ENCODE measurements at places on chromosomes 3 and 15. TPM values are rescaled to one million over a fixed set of nuclear protein-coding genes. Genes with fewer than 3 reads are reported as not detected.

GRCh38 chr15:79560384-79560783, 128.2 kb downstream of the MINAR1 start:
- DNase-seq = no peak

DNA sequence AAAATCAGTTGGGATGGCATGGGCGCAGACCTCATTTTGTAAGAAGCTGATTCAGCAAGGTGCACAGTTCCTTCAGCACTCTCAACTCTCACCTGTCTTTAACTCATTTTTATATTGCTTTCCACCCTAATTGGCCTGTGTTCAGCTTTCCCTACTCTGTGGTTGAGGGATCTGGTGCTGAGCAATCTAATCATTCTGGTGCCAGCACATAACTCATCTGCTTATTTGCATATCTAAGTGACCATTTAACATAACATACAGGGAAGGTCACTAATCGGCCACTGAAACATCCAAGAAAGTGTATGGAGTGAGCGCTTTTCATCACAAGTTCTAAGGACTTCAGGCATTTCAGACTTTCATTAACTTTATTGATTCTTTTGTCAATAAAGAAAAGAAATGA, 303.4 kb upstream of the ROPN1 start:
- DNase-seq = no peak

GRCh38 chr3:177371888-177372287, 174.6 kb upstream of the TBL1XR1 start:
- no peak for DNase-seq

DNA sequence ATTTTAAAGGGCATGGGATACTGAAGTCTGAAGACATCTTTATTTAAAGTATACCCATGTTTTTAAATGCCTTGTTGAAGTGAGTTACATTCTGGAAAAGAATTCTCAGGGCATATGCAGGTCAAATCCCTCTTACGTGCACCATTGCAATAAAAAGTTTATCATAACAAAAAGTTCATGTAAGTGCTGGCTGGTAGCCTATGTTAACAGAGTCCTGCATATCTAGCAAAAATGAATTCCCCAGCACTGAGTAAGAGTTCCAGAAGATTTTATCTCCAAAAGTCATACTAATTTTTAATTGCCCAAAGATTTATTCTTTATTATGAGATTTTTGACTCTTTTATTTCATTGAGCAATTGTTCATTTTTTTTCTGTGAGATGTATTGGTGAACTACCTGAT, 104.7 kb upstream of the ROBO1 start:
- DNase-seq = no peak

GRCh38 chr3:163692494-163692893, 1385.8 kb downstream of the SI start:
- no peak for DNase-seq

- DNase-seq = no peak
These were observed 245.1 kb downstream of the THRB start for GRCh38 chr3:24249523-24249922.

- no peak for DNase-seq
These were observed 620 bp upstream of the ANP32A start for GRCh38 chr15:68821190-68821840.

GRCh38 chr15:89198934-89199333, 22.4 kb downstream of the RLBP1 start:
- no peak for DNase-seq

- DNase-seq = peak; percentile 20
These were observed 641.8 kb downstream of the FHIT start for GRCh38 chr3:60609446-60609845.

DNA sequence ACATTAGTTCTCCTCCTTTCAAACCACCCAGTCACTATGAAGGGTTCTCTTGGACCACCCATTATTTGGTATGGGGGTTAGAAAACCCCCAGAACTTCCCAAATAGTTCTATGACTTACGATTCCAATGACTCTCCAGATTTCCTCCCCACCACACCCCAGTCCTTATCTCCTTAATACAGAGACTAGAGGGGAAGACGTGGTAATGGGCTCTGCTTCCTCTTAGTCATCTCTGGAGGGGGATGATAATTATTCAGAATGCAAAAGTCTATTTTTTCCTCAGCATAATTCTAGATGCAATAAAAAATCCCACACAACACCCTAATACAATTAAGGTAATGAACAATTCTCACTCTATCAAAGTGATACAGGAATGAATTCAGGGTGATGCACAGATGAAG, 48.9 kb upstream of the CFAP161 start:
- no peak for DNase-seq

DNA sequence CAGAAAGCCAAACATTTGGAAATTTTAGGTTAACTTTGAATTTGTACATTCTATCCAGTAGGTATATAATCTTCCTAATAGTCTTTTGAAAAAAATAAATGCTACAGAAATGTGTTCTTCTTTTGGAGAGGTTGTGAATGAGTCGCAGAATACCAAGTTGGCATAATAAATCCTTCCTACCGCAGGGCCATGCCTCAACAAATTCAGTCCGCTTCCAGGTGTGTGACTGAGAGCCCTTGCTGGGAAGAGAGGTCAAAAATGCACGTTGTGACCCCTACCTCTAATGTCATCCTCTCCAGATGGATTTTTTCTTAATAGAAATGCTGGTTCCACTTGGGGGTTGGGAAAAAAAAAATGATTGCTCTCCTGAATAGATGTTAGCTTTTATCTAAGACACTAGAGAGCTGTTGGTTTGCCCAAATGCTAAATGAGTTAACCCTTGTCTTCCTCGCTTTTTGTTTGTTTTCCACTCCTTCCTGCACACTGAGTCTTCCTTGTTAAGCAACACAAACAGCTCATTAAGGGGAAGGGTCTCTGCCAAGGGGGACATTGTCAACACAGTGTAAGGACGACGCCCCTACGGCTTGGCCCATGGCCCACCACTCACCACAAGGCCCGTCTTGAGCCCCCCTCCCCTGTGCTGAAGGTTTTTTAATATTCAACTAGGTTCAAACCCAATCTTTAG, 33.9 kb downstream of the RLBP1 start:
- DNase-seq = no peak

DNA sequence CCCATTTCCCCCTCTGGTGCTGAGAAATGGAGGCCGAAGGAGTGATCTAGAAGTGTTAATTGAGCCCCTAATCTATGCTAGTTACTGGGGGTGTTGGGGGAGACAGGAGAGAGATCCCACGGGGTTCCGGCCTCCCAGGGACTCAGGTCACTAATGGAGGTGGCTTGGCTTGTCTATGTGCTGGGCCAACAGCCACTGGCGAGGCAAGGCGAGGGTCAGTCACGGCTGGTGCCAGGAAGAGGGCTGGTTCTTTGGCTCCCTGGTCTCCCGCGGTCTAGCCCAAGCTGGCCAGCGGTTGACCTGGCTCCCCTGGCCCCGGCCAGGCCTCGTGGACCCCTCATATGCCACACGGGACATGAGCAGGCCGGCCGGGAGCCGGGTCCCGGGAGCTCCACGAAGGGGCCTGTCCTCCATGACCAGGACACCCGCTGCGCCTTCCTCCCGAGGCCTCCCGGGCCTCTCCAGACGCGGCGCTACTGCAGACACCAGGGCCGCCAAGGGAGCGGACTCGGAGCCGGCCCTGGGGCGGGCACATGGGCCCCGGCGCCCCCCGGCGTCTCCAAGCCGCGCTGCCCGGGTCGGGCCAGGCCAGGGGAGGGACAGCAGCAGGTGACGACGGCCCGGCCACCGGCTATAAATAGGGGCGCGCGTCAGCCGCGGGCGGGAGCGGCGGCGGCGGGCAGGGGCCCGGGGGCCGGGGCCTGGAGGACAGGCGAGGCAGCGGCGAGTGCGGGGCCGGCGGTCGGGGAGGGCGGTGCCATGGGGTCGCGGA, at the start of gene ALPK3:
Gene ALPK3, plus strand, starts transcription at position 663 of the 772 bp plus-strand sequence. Its CDS starts 97 bp downstream, at position 760.
- DNase-seq = peak; percentile 63

GRCh38 chr3:104132566-104133403, 1233.9 kb upstream of the ALCAM start:
- no peak for DNase-seq

DNA sequence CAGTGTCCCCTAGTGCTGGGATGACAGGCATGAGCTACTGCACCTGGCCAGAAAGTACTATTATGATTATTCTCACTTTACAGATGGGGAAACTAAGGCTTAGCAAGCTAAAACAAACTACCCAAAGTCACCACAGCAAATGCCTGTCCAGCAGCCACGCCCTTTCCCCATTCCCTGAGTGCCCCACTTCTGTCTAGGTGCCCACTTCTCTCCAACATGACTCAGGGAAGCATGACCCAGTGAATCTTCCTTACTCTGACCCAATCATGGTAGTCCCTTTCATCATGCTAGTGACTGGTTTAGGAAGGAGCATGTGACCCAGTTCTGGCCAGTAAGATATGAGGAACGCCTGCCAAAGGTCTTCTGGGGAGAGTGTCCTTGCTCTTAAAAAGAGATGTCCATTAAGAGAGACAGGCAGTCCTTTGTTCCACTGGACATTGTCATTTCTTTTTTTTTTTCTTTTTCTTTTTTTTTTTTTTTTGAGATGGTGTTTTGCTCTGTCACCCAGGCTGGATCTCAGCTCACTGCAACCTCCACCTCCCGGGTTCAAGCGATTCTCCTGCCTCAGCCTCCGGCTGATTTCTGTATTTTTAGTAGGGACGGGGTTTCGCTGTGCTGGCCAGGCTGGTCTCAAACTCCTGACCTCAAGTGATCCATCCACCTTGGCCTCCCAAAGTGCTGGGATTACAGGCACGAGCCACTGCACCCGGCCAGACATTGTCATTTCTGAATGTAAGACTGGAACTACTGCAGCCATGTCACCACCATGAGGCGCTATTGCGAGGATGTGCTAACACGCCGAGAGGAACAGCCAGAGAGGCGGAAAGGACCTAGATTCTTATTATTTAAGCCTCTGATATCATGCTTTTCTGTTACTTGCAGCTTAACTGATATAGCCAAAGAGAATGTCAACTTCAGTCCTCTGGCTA, 19.8 kb downstream of the MEGF11 start:
- peak; percentile 78 for DNase-seq

DNA sequence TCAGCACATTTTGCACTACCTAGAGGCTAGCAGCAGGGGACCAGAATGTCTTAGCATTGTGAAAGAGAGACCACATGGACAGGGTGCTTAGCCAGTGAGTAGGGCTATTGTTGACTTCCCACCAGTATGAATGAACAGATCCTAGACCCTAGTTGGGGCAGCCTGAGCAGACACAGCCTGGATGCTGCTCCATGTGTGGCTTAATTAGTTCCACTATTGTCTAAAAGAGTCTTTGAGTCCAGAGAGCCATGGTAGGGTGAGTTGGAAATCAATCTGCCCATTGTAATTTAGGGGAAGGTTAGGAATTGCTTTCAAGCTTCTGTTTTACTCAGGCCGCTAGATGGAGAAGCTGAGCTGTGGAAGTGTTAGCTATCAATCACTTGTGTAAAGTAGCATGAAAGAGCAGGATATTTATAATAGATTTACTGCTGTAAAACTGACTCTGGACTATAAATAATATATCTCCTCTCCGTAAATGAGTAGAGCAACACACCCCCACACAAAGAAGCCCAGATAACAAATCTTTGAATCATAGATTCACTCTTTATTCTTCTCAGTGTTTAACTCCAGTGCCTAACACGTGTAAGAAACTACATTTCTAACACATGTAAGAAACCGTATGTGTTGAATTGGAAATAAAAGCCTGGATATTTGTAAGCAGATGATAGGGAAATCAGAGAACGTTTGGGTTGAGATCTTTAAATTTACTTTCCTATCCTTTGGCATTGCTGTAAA, 4.1 kb upstream of the GCSAM start:
- DNase-seq = peak; percentile 36

DNA sequence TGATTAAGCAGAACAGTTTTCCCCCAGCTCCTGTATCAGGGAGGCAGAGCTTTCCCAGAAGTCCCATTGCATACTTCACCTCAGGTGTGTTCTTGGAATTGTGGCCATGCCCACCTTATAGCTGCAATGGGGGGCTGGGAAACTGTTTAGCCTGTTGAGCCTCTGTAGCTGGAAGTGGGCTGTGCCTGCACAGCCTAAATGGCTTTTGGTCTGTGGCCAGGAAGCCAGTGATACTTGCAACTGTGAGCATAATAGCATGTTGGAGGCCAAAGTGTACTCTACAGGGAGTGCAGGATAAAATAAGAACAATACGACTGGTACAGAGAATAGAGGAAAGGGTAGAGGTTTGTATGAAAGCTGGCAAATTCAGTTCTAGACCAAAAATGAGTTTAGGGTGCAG, 248.5 kb downstream of the PTPRG start:
- no peak for DNase-seq

DNA sequence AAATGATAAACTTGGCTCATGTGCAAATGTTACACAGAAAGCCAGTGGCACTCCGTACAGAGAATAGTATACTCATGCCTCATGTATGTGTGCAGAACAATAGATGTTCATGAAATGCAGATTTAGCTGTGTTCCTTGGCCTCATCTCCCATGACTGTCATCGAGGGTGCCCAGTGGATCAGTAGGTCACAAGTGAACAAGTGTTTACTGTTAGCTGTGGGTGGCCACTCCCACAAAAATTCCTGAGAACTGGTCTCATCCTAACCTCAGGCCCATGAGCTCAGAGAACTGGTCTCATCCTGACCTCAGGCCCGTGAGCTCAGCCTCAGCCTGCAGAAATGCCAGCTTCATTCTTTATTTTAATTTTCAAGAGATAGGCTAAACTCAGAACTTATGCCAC, 124.1 kb downstream of the GADL1 start:
- no peak for DNase-seq

DNA sequence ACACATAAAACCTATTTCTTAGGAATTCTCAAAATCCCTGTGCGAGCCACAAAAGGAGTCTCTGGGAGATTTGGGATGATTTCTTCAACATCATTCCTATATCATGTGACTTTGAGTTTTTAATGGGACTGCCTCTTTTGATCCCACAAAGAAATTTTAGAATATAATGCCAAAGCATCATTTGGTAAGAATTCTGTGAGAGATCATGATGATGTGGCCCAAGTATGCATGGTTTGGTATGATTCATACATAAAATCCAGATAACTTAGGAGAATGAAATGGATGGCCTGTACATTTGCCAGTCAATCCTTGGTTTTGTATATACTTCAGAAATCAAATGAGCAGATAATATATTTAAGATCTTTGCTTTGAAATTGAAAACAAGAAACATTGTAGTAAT, 61.3 kb downstream of the UBE2E2 start:
- no peak for DNase-seq

- DNase-seq = no peak
These were observed 7.6 kb downstream of the ZNF445 start for GRCh38 chr3:44469914-44470313.

The TSEN2 gene
- total RNA-seq = 21.1 TPM

The RETNLB gene
- total RNA-seq = not detected

The ALDH1A2 gene
- total RNA-seq = 1.3 TPM

The PEX5L gene
- 3.2 TPM for total RNA-seq

The ANKRD63 gene
- 1.2 TPM for total RNA-seq

The TNK2 gene
- total RNA-seq = 61.6 TPM

The DAG1 gene
- 115 TPM for total RNA-seq

The SPINK8 gene
- total RNA-seq = not detected

The A4GNT gene
- not detected for total RNA-seq
